ENCODE measurements at places on chromosomes 4 and X. TPM values are rescaled to one million over a fixed set of nuclear protein-coding genes. Genes with fewer than 3 reads are reported as not detected.

GRCh38 chr4:75036046-75036830, 103.3 kb downstream of the PARM1 start:
- no peaks in the 10 kb centered on the region for H3K27me3 ChIP-seq
- no peak overlapping the region for H3K4me3 ChIP-seq
- peaks cover 4% of the 10 kb centered on the region for H3K4me1 ChIP-seq
- H3K27ac ChIP-seq, result no peak overlapping the region
- H3K36me3 ChIP-seq, result no peaks in the 10 kb centered on the region

GABRE gene
- 18.0 TPM for total RNA-seq

SULT1E1 gene
- not detected for total RNA-seq

DNA sequence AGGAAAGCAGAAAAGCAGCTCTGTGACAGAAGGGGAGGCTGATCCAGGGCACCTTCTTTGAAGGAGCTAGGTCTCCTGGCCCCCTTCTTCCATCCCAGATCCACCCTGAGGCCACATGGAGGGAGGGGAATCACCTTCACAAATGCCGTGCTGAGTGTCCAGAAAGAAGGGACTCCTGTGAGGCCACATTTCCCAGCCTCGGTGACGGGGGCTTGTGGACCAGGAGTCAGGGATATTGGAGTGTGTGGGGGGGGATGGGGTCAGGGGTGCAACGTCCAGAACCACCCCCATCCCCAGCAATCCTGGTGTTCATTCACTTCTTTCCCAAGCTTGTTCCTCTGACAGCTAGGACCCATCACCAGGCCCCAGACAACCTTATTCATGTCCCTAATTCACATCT, 4.7 kb downstream of the TIMM17B start:
- H3K27ac ChIP-seq, result no peak overlapping the region
- peaks cover 15% of the 10 kb centered on the region for H3K4me1 ChIP-seq
- peaks cover 11% of the 10 kb centered on the region for H3K36me3 ChIP-seq
- H3K27me3 ChIP-seq, result no peaks in the 10 kb centered on the region
- H3K4me3 ChIP-seq, result no peak overlapping the region
- no peak for DNase-seq

DNA sequence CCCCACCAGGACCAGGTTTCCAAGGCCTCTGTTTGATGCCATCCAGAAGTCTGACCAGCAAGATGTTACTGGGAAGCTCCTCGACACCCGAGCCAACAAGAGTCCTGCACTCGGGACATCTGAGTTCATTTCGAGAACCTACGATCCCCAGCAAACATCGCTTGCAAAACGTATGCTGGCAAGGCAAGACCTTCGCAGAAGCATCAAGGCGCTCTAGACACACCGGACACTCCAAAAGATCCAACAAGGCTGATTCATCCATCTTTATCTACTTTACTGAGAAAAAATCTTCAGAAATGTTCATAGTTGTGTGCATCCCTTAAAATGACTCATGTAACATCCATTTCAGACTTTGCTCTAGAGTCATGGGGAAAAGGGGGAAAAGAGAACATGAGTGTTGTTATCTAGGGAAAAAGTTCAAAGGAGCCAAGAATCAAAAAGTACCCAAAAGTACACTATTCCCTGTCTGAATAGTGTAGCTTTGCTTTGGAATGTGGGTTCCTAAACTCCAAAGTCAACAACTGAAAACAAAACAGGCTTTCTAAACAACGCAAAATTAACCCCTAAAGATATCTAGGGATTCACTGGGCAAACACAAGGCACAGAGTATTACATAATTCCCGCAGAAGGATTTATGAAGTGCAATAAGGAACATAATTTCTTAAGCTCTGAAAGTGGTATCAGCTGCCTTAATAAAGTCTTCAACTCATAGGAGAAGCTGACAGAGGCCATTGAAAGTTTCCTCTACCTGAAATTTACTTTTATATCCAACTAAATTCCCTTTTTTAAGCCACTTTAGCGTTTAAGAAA, 1.6 kb downstream of the SH3RF1 start:
- peak overlapping the region; percentile 92 for H3K27ac ChIP-seq
- no peaks in the 10 kb centered on the region for H3K27me3 ChIP-seq
- H3K4me1 ChIP-seq, result no peaks in the 10 kb centered on the region
- H3K4me3 ChIP-seq, result peak overlapping the region; percentile 78
- no peaks in the 10 kb centered on the region for H3K36me3 ChIP-seq

DNAJB14 gene
- total RNA-seq, result 45.4 TPM

- no peak overlapping the region for H3K4me3 ChIP-seq
- H3K27ac ChIP-seq, result no peak overlapping the region
- no peaks in the 10 kb centered on the region for H3K36me3 ChIP-seq
- no peaks in the 10 kb centered on the region for H3K4me1 ChIP-seq
- DNase-seq, result no peak
These were observed 1.6 kb downstream of the PAPSS1 start for GRCh38 chr4:107718351-107718965.
